Posterior vena cava (tissue), 2 donors: ENCODE measurements at places on chromosomes 12 and 14.

GRCh38 chr12:112121780-112122565 lies 3.4 kb upstream of the TRAFD1 start:
- peak; percentile 88 for DNase-seq

GRCh38 chr12:80445083-80445793 lies 1.2 kb downstream of the PTPRQ start:
- DNase-seq = no peak

DNA sequence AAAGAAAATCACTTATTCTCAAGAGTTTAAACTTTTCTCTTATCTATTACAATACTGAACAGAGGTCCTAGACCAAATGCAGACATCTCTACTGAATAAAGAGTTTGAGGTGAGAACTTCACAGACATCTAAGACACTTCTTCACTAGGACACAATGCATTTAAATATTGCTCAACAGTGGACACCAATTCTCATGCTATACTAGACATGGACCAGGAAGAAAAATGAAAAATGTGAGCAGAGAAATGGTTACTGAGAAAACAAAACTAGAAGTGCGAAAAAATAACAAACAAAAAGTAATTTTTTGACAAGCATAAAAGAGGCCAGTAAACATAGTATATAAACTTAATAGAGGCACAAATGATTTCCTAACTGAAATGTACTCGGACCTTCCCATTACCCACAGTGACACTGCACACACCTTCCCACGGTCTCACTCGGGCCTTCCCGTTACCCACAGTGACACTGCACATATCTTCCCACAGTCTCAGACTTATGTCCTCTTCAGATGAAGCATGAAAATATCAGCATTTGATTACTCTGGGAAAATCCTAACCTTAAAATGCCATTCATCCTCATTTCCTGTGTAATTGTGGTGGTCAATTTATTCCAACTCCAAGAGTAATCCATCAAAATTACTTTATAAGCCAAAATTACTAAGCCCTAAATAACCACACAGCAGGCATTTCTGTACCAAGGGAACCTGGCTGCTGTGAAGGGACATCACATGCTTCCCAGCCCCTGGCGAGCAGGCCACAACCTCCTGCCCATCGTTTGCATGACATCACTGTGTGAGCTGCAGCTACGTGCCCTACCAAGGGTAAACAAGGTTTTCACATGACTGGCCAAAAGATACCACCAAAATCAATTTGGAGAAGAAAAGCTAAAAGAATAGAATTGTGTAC lies 6.4 kb downstream of the SLC15A4 start:
- no peak for DNase-seq

DNA sequence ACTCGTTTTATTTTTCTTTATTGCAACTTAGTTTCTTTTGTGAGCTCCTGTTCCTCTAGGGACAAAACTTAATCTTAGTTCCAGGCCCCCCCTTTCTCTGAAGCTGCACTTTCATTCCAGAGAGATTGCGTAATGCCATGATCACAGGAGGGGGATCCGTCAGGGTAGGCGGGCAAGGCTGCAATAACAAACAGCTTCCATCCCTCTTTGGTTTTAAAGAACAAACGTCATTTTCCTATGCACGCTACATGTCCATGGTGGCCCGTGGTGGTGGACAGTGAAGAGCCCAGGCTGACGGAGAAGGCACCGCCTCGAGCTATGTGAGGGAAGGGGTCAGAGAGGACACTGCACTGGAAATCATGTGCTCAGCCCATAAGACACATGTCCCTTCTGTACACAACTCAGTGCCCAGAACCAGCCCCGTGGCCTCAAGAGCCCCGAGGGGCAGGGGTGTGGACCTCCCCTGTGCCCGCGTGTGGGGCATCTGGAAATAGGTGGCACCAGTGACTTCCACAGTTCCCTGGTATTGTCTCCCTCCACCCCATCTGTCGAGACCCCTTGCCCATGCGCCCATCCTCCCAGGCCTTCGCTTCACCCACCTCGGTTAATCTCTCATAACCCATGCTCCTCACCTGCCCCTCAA lies 161.4 kb downstream of the ADGRD1 start:
- DNase-seq = peak; percentile 66

DNA sequence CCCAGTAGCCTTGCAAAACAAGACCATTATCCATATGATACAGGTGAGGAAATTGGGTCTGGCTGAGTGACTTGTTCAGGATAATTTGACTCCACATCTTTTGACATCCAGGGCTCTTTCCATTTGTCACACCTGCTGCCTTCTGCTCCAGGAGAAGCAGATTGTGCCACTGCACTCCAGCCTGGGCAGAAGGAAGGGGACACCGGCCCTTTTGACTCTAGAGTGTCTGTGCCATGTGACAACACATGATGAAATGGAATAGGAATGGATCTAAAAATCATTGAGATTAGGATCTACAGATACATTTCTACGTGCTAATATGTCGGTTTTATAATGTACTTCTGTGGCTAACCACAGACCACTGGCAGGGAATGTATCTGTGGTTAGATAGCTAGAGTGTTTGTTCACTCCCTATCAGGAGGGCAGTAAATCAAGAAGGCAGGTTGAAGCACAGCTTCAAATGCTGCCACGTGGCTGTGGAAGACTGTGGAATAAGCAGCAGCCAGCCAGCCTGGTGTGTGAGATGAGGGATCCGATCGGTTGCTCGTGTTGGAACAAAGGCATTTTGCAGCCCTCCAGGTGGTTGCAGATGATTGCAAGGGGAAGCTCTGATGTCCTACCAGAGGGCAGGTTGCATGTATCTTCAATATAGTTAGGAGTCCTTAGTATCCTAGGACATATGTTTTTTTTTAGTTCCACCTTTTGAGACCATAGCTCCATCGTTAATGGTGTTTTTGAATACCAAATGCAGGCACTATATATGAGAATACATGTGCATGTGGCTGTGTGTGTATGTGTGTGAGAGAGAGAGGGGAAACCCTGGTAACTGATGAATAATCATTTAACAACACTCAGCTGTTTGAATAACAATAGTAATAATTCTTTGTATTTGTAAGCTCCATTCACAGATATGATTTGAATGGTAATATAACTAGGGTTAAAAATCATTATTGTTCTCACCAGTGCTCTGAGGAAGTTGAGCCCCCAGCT lies 28.6 kb downstream of the EML1 start:
- no peak for DNase-seq

DNA sequence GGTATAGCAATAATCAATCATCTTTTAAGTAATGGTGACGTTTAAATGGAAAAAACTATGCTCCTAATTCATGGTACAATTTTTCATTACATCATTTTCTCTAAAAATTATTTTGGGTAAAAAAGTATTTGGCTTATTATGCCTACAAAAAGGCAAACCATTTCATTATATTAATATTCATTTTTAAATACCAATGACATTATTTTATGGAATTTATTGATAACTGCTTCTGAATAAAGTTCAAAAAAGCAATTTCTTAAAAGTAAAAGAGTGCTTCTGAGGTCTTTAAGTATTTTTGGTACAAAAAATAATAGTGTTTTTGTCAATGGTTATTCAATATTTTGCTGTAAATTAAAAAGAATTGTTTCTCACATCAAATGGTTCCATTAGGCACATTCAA lies 12.2 kb downstream of the SLC38A2 start:
- no peak for DNase-seq

DNA sequence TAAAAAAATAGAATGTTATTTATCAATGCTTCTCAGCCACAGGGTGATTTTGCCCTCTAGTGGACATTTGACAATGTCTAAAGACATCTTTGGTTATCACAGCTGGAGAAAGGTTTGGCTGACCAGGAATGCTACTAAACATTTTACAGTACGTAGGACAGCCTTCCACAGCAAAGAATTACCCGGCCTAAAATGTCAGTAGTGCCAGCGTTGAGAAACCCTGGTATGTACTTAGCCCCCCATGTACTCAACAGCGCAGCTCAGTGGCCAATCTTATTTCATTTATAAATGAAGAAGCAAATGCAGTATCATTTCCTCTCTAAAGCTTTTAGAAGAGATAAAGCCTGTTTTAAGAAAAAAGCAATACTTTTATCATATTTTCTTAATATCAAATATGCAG lies 5.8 kb downstream of the MARK3 start:
- DNase-seq = no peak

DNA sequence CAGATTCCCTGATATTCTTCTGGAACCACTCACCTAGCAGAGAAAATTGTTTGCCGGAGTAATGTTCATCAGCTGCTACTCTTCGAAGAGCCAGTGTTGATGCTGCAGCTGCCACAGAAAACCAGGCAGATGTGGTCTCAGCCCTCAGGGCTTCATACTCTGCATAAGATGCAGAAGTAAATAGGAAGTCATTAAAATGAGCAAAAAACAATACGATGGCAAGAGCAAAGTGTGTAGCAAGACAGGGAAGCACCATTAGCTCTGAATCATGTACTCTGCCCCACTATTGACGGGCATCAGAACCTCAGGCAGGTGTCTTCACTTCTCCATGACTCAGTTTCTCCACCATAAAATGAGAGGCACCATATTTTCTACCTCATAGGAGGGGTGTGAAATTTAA lies 991.6 kb upstream of the TMEM132C start:
- no peak for DNase-seq

GRCh38 chr14:75984674-75985073 lies 889 bp upstream of the IFT43 start:
- DNase-seq = no peak

- no peak for DNase-seq
These were observed 13.2 kb upstream of the SELPLG start for GRCh38 chr12:108646600-108647579.

- no peak for DNase-seq
These were observed 131.7 kb downstream of the C12orf75 start for GRCh38 chr12:105461944-105462762.

GRCh38 chr12:12776261-12776660 lies 9.2 kb upstream of the APOLD1 start:
- DNase-seq = no peak

GRCh38 chr14:95275494-95275893 lies 44.2 kb downstream of the CLMN start:
- DNase-seq = no peak

DNA sequence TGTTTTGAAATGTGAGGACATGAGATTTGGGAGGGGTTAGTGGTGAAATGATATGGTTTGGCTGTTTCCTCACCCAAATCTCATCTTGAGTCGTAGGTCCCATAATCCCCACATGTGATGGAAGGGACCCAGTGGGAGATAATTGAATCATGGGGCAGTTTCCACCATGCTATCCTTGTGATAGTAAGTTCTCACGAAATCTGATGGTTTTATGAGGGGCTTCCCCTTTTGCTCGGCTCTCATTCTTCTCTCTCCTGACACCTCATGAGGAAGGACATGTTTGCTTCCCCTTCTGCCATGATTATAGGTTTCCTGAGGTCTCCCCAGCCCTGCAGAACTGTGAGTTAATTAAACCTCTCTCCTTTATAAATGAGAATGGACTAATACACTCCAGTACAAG lies 18.0 kb downstream of the GALNT6 start:
- DNase-seq = no peak

DNA sequence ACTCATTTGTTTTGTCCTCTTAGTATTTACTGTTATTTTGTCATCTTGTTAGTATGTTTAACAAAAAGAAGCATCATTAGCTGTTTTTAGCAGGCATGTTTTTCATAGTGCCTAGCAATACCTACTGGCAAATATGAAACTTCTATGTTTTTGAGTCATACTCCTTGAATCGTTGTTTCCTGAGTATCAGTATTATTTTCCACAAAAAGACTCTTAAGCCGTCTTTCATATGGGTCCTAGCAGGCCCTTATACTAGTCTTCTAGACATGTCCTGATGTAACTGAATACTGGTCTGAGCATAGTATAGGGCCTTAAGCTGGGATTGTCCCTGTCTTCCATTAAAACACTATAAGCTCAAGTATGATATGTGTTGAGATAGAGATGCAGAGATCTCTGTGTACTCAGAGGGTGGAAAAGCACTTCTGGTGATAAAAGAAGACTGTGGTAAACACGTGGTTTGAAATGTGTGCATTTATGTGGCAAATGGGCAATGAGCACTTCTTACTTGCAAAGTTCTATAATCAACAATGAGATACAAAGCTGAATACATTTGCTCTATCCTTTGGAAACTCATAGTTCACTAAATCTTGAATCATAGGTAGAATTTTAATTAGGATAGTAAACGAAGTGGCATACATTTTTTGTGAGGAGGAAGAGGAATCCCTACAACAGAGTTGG lies 348.8 kb downstream of the PDZRN4 start:
- DNase-seq = no peak

GRCh38 chr12:98354520-98355035 lies 160.8 kb upstream of the TMPO start:
- no peak for DNase-seq

DNA sequence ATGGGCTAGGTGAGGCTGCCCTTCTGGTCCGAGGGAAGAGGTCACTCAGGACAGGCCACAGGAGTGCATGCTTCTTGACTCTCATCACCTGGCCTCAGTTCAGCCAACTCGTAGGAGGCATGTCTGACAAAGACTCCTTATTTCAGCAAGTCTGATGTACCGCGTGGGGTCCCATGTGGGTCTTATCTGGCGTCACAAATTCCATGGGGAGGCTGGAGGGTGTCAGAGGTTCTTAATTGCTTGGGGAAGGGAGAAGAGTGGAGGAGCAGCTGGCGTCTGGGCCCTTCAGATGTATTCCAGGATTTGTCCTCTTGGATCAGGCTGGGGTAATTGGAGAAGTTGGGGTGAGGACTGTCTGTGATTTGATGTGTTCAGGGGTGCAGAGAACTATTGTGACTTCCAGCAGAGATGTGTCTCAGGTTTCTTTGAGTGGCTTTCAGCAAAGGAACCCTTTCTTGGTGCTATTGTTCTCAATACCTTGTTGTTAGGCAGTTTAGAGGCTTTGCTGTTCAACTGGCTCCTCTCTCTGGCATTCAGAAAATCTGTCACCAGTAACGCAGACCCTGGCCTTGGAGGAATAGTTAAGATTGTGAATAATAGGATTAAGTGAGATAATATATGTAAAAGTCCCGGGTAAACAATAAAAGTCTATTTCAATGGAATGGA lies 60.1 kb downstream of the SUSD6 start:
- DNase-seq = no peak

DNA sequence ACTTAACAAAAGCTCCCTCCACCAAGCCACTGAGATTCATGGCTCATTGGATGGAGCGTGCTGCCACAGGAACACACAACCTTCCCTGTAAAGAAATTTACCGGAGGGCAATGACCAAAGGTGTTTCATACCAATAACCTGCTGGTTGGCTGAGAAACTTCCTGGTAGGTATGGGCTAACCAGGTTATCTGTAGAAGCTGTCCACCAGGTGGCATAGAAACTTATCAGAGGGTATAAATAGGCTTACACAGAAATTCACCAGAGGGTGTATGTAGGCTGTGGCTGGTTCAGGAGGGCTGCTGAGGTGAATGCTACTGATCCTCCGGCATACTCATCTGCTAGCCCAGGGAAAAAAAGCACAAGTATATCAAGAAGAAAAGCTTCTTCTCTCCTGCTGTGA lies 27.1 kb upstream of the MTERF2 start:
- DNase-seq = no peak

GRCh38 chr14:70780396-70781075 lies 28.8 kb downstream of the MAP3K9 start:
- DNase-seq = no peak
